ENCODE measurements at places on chromosomes 1 and 21.

- no peak for DNase-seq
These were observed 118.6 kb downstream of the NR5A2 start for GRCh38 chr1:200146100-200146499.

- no peak for DNase-seq
These were observed 8.0 kb upstream of the GPR157 start for GRCh38 chr1:9136932-9137331.

GRCh38 chr1:170831276-170831675 lies 104.1 kb upstream of the MROH9 start:
- DNase-seq = no peak

DNA sequence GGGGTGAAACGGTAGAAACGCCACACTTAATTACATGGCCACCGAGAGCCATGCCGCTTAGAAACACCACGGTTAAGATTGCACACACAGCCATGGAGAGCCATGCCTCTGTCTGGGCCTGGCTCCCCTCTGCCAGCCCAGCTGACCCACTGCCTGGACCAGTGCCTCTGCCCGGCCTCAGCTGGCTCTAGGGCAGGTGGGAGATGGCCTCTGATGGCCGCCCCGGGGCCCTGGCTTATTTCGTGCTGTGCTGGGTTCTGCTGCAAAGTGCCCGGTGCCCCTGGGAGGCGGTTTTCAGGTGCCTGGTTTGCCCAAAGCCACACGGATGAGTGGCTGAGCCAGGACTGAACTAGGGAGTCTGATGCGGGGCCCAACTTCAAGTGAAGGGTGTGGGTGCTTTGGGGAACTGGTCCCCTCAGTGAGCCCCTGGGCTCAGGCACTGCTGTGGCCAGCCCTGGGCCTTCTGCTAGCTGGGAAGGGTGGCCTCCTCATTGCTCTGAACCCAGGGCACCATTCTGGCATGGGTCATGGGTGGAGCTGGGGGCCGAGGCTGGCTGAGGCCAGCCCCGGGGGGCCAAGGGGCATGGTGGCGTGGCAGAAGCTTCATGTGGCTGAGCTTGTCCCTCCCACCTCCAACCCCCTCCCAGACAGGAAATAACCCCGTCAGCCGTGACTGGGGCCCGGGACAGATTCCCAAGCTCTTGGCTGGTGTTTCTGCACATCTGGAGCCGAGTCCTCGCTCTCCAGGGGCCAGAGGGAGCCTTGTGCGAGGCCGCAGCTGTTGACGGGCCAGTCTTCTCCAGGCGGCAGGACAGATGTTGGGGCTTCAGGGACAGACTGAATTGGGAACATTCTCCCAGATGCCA lies 1.9 kb upstream of the GPR153 start:
- no peak for DNase-seq

DNA sequence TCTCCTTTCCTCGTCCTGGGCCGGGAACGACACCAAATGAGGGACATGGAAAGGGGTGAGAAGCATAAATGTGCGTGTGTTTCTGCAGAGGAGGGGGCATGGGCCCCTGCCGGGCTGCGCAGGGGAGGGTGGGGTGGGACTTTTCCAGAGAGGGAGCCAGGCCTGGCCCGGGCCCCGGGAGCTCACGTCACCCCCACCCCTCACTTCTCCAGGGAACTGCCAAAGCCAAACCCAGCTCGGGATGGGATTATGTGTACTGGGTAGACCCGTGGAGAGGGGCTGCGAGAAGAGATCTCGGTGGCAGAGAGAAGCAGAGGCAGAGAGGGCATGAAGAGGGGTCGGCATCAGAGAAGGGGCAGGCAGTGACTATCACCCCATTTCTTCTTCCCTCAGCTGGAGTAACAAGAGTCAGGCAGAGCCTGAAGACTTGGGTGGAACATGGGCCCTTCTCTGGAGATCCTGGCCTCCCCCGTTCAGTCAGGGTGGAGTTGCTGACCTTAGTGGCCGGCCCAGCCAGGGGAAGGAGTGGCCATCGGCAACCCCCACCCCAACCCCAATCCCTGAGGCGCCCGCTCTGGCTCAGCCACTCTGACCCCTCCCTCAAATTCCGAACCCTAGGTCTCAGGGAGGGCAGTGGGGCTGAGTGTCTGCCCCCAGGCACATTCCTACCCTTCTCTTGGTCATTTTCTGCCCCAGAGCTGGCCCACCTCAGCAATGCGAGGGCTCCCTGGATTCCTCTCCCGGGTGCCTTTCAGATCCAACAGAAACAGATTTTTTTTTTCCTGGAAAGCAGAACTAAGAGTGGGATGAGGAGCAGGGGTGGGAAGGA lies 1.2 kb downstream of the ADAMTSL4 start:
- no peak for DNase-seq

GRCh38 chr1:20497506-20497905 lies 10.4 kb downstream of the MUL1 start:
- DNase-seq = no peak

GRCh38 chr1:193654951-193655735 lies 468.7 kb upstream of the B3GALT2 start:
- DNase-seq = peak; percentile 67

- DNase-seq = no peak
These were observed 181.5 kb downstream of the PRDM2 start for GRCh38 chr1:13881385-13882088.

DNA sequence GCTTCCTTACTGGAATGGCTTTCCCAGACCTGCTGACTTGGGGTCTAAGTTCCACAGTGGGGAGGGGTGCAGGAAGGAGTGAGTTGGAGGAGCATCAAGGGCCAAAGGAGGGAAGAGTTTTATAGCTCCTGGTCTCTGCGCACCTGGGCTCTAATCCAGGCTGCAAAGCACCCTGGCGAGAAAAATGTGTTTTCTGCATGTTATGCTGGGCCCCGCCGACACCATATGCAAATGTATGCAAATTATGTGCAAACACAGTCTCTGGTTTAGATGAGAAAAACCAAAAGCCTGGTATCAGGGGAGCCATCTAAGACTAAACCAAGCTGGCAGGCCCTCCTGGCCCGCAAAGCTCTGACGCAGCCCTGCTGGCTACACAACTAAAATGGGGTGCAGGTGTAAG lies 95.0 kb downstream of the VWA5B1 start:
- no peak for DNase-seq

DNA sequence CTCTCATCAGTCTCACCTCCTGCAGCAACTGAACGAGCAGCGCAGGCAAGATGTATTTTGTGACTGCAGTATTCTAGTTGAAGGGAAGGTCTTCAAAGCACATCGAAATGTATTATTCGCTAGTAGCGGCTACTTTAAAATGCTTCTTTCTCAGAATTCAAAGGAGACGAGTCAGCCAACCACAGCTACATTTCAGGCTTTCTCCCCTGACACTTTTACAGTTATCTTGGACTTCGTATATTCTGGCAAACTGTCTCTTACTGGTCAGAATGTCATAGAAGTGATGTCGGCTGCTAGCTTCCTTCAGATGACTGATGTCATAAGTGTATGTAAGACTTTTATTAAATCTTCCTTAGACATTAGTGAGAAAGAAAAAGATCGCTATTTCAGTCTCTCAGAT lies 53.7 kb downstream of the ZBTB8A start:
- DNase-seq = no peak

GRCh38 chr1:70672442-70672888 lies 261.4 kb downstream of the CTH start:
- no peak for DNase-seq

- no peak for DNase-seq
These were observed 37.3 kb upstream of the IRF2BP2 start for GRCh38 chr1:234647245-234647644.

DNA sequence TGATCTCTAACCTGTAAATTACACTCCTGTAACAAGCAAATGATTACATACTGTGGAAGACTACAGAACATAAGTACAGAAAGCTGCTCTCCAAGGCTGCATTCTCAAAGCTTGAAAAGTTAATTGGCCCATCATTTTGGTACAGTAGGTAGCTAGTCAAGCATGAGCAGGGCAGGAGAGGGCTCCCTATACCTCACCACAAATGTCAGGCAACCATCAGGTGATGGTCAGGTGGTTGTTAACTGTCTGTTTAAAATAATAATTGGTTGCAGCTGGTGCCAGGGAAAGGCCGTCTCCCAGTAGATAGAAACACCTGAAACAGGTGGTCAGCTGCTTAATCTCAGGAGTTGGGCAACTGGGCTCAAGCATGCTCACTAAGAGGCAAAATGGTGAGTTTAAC lies 13.1 kb upstream of the SLC1A7 start:
- DNase-seq = no peak

GRCh38 chr1:200526709-200527612 lies 93.6 kb downstream of the KIF14 start:
- DNase-seq = no peak

DNA sequence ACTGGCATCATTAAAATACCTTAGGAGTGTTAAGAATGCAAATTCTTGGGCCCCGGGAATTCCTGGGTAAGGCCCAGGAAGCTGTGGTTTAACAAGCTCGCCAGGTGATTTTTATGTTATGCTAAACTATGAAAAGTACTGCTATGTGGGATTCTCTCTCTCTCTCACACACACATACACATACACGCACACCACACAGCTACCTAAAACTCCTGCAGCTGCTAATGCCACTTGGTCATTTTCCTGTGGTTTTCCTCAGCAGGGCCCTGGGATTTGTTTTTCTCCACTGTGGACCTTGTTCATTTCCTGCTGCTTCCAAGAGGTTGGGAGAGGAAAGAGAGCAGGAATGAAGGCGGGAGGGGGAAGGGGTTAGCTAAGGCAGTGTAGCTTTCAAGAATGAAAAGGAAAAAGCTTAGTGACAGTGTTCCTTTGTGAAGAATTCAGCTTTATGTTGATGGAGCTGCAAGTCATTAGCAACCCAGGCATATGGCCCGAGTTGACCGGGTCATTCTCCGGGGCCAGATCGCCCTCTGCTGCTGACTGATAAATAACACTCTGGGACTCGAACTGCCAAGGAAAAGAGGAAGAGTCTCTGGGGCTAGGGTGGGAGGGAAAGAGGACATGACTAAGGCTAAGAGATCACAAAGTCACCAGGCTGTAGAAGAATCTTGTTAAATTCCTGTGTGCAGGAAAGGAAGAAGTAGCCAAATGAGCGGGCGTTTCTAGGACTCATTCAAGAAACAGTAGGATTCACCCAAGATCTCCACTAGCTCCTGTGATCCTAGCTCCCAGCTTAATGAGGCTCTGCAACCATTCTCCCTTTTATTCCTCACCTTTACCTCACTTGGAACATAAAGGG lies 30.5 kb upstream of the LRIG2 start:
- peak; percentile 91 for DNase-seq

- DNase-seq = no peak
These were observed 2.2 kb downstream of the SH3BP5L start for GRCh38 chr1:248823517-248824001.

- DNase-seq = no peak
These were observed 9.2 kb downstream of the DENND4B start for GRCh38 chr1:153937331-153937730.

DNA sequence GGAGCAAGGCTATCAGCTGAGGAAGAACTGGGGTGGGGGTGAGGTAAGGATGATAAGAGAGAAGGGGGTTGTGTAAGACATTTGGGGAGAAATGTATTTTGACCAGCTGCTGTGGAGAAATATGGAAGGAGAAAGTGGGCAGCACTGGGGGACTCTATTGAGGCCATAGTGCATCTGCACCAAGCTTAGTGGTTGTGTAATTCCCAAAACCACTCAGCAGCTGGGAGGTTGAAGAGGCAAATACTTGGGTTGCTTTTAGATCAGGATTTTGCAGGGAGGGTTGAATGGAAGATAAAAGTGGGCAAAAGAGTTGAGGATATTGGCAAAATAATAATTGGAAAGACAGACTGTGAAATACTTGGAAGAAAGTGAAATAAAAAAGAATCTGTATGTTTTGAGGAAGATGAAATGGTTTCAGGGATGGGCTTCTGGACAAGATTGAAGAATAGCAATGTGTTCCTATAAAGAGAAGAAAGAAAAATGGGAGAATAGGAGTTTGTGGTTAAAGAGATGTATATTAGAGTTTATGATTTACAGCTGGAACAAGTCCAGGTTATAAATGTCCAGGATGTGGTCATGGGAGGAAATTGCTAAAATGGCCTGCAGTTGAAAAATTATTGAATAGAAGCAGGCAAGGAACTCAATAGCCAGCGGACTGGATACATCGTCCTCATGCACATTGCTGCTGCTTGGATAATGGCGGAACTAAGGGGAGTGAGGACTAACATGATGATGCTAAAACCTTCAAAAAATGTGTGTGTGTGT lies 162.7 kb downstream of the DNM3 start:
- DNase-seq = peak; percentile 5

DNA sequence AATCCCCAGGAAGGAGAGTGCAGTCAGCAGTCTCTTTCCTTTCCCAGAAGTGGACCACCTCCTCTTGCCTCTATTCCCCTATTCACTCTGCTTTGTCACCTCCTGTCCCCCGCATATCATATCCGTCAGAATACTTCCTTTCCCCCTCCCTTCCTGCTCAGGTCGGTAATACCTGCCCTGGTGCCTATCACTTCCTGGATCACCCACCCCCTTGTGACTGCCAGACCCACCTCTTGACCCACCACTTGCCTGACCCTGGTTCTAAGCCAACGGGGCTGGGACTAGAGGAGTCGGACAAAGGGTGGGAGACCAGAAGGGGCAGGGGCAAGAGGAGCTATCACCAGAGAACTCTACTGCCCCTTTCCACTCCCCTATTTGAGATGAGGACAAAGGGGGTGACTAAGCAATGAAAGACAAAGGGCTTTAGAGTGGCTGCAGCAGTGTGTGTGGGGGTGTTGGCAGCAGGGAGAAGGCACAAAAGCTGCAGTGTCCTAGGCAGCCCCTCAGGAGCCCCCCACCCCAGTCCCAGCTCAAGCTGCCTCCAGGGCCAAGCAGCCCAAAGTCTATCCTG lies 1.7 kb upstream of the ADAMTS4 start:
- no peak for DNase-seq

GRCh38 chr1:228123505-228123904 lies 14.4 kb upstream of the MRPL55 start:
- DNase-seq = no peak

All from hematopoietic multipotent progenitor cell treated with erythropoietin and hydrocortisone succinate and interleukin-3 and kit ligand, for 6 days (in vitro differentiated cells).